T47D (cell line): ENCODE measurements at places on chromosomes 5 and 9.

DNA sequence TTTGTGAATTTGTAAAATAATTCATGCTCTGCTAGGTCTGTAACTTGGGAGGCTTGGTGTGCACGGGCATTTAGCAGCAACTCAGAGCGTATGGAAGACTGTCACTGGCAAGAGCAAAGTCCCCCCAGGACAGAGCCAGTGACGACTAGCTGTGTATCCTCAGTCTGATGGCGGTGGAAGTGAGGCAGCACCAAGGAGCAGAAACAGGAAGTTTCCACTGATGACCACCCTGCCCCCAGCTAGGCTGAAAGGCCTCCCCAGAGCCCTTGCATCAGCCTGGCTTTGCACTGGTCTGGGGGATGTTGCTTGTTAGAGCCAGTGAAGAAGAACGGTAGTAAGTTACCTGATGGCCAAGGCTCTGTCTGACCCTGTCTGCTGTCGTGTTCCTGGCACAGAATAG lies 66.8 kb upstream of the ABL1 start:
- no peak for DNase-seq

- DNase-seq = no peak
These were observed 193.1 kb upstream of the PTGER4 start for GRCh38 chr5:40486437-40487275.

DNA sequence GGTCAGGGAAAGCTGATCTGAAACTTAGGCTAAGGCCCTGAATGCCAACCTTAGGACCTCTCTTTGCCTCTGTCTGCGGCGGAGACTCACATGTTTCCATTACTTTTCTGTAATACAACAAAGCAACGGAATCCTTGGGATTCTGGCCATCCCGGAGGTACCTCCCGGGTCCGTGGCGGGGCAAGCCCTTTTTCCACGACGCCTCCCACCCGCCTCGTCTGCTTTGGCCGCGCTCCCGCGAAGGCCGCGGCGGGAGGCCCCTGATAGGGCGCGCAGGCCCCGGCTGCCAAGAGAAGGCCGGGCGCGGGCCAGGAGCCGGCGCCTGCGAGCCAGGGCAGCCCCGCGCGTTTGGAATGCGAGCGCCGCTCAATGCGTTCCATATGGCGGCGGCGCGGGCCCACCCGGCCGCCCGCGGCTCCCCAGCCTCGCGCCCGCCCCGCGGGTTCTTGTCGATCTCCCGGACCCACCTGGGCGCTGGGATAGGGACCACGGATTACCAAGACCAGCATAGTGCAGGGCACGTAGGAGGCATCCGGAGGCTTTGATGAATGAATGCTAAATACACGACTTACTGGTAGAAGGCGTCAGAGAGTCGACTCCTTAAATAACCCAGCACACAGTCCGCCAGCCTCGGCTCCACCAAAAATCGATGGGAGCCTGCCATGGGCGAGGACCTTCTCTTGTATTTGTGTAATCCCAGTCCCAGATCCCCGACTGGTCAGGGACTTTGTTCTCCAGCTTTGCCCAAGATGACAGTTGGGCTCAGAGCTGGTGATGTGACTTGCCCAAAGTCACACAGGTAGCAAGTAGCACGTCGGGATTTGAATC lies 17.5 kb upstream of the PHF19 start:
- DNase-seq = no peak

DNA sequence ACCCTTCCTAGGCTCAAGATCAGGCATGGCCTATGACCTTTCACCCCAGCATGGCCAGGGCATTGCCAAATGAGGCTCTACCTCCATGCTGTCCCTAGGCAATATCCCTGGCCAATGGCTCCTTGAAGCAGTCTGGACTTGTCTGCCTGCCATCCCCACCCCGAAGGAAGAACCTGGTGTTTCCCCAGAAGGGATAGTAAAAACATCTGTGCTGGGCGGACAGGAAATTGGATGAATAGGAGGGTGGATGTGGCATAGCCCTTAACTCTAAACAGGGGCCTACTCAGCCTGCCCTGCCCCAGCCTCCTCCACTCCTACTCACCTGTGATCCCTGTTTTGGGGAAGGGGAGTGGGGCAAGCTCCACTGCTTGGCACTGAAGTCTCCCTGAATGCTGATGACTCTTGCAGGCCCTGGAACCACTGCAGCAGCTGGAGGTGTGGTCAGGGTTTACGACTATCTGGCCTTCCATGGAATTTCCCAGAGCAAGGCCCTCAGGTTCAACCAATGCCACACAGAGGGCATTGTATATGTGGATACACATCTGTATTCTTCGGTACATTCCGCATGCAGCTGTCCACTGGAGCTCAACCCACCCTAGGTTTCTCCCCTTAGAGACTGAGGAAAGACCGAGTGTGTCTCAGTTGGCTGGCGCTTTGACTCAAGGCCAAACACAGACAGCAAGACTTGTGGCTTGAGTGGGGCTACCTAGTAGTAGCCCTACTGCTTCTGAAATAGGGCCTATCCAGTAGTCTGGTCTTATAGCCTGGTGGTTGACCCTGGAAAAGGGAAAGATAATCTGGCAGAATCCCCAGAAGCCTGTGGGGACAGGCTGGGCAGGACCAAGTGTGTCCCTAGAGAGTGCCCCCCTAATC lies 6.4 kb upstream of the P4HA2 start:
- no peak for DNase-seq

- DNase-seq = no peak
These were observed 306 bp downstream of the TRUB2 start for GRCh38 chr9:128321879-128322403.

DNA sequence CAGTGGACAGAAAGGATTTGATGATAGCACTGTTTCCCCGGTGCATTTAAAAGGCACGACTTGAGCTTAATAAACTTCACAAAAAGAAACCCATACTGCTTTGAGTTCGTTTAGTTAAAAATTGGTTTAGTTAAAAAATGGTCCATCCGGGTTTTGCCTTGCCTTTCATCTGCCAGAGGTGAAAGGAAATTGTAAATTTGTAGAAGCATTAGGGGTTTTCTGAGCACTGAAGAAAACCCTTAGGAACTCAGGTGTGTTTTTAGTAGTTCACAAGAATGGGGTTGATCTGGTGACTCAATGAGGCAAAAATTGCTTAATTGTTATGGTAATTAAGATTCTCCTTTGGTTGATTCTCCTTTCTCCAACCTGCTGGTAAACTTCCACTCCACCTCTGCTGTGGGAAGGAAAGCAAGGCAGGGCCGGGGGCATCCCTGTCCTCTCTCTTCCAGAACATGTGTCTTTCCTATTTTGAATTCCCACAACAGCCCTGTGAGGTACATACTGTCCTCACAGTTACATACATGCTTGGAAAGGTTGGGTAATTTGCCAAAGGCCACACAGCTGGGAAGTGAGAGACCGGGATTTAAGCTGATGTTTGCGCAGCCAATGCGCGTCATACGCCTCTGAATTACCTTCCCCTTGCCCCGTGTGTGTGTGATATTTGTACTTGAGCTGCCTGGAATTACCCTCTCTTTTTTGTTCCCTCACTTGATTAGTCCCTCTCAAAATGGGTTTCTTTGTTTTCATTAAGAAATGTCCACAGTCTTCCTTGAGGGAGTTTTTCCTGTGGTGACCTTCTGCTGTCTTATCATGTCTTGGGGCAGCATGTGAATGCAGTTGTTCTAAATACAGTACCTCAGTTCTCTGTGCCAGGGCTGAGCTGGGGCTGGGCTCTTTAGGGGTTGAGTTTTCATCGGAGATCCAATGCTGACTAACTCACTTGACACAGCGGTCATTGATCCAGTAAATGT lies 94.4 kb downstream of the ARHGAP26 start:
- no peak for DNase-seq

DNA sequence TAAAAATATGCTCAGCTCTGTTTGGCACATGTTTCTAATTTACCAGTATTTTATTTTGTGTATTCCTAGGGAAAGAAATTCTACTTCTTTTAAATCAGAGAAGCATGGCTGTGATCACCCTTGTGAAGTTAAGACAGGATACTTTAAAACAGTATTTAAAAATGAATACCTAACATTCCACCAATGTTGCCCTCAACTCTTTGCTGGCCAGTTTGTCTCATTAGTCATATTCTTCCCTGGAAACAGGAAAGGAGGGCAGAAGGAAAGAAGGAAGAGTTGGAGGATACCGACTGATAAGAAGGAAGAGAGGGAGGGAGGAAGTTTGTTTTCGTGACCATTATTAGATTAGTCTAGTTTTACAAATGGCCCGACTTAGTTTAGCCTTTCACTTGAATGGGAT lies 137.4 kb downstream of the PLK2 start:
- no peak for DNase-seq

DNA sequence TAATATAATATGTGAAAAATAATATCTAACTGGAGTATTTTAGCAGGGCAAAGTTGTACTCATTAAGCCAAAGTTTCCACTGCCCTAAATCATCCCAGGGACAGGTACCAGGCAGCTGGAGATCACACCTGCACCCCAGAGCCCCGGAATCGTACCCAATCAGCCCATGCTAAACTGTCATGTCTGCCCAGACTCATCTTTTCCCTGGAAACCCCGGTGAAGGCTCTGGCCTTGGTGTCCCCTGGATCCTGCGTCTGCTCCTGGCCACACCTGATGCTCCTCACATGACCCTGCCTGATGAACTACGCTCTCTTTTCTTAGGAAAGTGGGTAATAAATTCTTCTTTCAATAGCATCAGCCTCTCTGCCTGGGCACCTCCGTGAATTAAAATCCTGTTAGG lies 15.6 kb upstream of the IRX2 start:
- DNase-seq = no peak

DNA sequence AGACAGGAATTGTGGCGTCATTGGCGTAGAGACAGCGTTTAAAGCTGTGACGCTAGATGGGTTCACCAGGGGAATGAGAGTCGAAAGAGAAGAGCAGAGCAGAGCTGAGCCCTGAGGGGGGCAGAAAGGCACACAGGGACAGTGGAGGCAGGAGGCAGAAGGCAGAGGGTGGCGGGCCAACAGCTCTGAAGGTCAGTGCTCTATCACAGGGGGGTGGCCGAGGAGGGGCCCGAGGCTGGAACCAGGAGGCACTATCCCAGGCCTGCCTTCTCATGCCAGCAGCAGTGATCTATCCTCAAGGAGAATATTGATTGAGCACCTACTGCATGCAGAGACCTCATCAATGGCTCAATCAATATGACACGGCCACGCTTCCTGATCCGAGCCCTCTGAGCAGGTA lies 132.4 kb downstream of the KCNIP1 start:
- no peak for DNase-seq

GRCh38 chr9:13179257-13179656 lies 100.2 kb downstream of the MPDZ start:
- DNase-seq = no peak

DNA sequence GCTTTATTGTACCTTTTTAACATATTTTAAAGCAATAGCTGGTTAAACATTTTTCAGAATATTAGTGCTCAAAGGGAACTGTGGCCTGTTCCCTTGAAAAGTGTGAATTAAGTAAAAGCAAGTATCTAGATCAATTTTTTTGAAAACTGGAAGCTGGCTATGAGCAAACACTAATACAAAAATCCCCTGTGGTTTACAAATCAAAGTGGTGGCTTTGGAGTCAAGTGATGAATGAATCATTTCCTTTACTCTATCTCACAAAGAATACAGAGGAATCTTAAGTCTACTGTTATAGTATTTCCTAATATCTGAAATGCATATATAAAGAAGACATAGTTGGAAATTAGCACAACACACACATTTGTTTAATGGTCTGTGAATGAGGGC lies 212.4 kb upstream of the C9orf72 start:
- no peak for DNase-seq

DNA sequence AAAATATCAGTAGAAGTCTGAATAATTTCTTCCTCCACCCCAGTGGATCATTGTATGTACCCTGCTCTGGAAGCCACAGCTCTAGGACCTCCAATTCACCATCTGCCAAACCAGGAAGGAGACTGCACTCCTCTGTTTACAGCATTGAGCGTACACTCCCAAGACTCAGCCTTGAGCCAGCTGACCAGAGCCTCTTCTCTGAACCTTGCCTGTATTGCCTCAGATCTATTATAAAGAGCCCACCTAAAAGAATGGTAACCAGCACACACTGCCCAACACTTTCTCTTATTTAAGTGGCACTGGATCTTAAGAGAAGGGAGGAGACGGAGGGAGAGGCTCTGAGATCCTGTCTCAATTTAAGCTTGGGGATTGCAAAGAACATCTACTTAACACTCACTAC lies 217.8 kb upstream of the RASEF start:
- DNase-seq = no peak

- DNase-seq = no peak
These were observed 721.5 kb upstream of the DMAC1 start for GRCh38 chr9:8521112-8521511.

GRCh38 chr9:121612511-121612998 lies 38.9 kb upstream of the DAB2IP start:
- DNase-seq = no peak

DNA sequence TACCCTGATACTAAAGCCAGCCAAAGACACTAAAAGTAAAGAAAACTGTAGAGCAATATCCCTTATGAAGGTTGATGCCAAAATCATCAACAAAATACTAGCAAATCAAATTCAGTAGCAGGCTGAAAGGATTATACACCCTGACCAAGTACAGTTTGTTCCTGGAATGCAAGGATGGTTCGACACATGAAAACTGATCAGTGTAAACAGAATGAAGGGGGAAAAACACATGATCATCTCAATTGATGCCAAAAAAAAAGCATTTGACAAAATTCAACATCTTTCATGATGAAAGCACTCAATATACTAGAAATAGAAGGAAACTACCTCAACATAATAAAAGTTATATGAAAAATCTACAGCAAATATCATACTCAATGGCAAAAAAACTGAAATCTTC lies 43.5 kb upstream of the LRRC14B start:
- no peak for DNase-seq

DNA sequence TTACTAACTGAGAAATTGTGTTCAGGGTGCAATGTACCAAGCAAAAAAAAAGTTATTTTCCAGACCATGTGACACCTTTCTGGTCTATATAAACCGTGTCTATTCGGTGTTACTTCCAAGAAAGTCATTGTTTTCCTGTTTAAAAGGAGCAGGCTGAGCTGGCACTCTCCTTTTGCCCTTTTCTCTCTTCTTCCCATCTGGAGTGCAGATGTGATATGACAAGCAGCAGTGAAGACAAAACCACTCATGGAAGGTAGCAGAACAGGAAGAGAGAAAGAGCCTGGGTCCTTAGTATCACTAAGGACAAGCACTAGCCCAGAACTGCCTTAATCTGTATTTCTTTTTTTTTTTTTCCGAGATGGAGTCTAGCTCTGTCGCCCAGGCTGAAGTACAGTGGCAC lies 25.6 kb downstream of the LYRM7 start:
- no peak for DNase-seq

DNA sequence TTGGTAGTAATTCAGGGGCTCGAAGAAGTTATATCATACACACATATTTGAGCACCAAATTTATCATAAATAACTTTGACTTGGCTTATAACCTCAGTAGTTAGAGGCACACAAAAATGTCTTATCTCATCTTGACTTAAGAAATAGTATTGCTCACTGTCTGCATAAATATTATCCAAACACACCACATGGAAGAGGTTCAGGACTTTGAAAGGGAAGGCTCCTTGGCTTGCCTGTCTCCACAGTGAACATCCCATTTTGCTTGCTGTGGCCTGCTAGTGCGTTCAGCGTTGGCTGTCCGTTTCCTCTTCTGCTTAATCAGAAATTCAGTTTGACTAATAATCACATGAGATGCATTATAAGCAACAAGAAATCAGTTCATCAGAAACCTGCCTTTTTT lies 13.9 kb downstream of the GRXCR2 start:
- DNase-seq = no peak
